ENCODE measurements at places on chromosomes 1 and 21. TPM values are rescaled to one million over a fixed set of nuclear protein-coding genes. Genes with fewer than 3 reads are reported as not detected.

GRCh38 chr1:245962453-245962852, 544.6 kb downstream of the SMYD3 start:
- DNase-seq = no peak

DNA sequence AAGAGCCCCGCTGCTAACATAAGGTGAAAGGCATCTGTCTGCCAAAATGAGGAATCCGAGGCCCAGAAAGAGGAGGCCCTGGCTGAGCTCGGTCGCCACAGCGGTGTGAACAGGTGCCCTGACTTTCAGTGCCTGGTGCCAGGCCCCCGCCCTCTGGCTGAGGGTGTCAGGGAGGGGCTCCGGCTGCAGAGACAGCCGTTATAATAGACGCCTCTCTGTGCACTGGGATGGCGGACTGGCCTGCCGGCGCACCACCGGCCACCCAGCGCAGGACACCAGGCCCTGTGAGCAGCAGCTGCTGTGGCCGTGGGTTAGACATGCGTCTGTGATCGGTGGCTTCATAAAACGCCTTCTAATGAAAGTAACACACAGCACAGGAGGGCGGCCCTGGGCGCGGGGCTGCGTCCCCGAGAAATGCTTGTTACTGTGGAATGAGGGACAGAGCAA, 51.4 kb upstream of the ACTRT2 start:
- DNase-seq = peak; percentile 23

GRCh38 chr1:85884372-85885035, 176.3 kb upstream of the ZNHIT6 start:
- no peak for DNase-seq

DNA sequence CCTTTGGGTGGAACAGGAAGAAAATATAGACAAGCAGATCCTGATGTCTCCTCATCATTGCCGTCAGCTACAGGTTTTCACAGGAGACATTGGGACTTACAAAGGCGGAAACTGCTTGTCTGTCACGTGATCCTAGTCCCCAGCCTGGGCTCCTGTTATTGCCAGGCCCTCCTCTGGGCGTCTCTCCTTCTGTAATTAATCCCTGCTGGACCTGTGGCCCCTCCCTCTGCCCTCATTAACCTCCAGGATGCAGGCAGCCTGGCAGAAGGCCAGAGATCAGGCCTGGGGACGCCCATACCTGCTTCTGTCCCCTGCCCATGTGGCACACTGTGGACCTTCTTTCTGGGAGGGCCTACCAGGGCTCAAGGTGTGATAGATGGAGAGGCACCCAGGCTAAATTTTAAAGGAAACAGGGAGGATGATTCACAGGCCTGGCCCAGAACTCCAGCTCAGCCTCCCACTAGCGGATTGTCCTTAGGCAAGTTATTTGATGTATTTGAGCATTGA, 2.4 kb downstream of the S100A5 start:
- peak; percentile 45 for DNase-seq

DNA sequence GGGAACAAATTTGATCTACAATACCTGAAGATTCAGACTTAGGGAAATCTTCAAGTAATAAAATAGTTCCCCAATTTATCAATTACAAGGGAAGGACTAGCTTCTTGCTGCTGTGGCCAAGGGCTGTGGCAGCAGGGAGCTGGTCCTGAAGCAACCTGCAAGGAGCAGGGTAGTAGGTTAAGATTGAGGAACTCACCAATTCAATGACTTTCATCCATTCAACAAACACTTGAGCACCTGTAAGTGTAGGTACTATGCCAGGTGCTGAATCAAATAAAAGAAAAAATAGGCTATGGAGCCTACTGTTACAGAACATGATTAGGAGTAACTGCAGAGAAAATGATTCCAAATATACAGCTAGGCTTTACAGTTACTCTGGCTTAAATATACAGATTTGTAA, 64.2 kb upstream of the RBM34 start:
- DNase-seq = no peak

- no peak for DNase-seq
Measured at GRCh38 chr1:102578804-102579203, 529.5 kb downstream of the COL11A1 start.

The FNDC10 gene
- 1.5 TPM for polyA plus RNA-seq

The MXRA8 gene
- 193 TPM for polyA plus RNA-seq

Measured in ovary (tissue), 10 donors.